ENCODE measurements at places on chromosomes 11 and 22. TPM values are rescaled to one million over a fixed set of nuclear protein-coding genes. Genes with fewer than 3 reads are reported as not detected.

RCOR2 gene
- 80.1 TPM for total RNA-seq

WNT11 gene
- not detected for total RNA-seq

TRIOBP gene
- total RNA-seq: 27.3 TPM

ALG9 gene
- 23.5 TPM for total RNA-seq

NCR3LG1 gene
- total RNA-seq: 1.7 TPM

ABCC8 gene
- 2.6 TPM for total RNA-seq

PHOX2A gene
- 0.19 TPM for total RNA-seq

OR56A1 gene
- 0.09 TPM for total RNA-seq

OR9Q2 gene
- not detected for total RNA-seq

HDHD5 gene
- 69.3 TPM for total RNA-seq

FGF4 gene
- 2.0 TPM for total RNA-seq

MICAL2 gene
- 4.2 TPM for total RNA-seq

FTH1 gene
- 1,535 TPM for total RNA-seq

MRGPRX3 gene
- total RNA-seq: not detected

LMO1 gene
- total RNA-seq: not detected

All from H1 (cell line).